Stimulated activated CD8-positive, alpha-beta memory T cell treated with anti-CD3 and anti-CD28 coated beads, Interleukin-4, amount 100 ng/mL, for 48 hours (primary cell): ENCODE measurements at places on chromosomes 5 and 9.

- no peak for DNase-seq
These were observed 155.8 kb downstream of the FRMD3 start for GRCh38 chr9:83382421-83382820.

DNA sequence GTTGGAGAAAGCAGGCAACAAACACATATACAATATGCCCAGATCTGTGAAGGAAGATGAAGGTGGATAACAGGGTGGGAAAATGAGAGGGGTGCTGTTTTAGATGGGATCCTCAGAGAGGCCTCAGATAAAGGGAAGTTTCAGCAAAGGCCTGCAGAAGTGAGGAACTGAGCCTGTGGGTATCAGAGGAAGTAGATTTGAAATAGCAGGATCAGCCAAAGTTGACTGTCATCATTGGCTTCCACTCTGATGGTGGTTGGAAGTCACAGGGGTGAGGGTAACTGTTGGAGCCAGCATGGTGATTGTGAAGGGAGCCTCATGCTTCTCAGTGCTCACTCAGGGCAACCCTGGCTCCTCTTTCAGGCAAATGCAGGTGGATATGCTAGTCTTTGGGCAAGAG lies 607.2 kb upstream of the CLINT1 start:
- no peak for DNase-seq

- DNase-seq = no peak
These were observed 44.0 kb upstream of the LIFR start for GRCh38 chr5:38600329-38601045.

GRCh38 chr9:112360047-112360804 lies 19.7 kb upstream of the HSDL2 start:
- DNase-seq = no peak

DNA sequence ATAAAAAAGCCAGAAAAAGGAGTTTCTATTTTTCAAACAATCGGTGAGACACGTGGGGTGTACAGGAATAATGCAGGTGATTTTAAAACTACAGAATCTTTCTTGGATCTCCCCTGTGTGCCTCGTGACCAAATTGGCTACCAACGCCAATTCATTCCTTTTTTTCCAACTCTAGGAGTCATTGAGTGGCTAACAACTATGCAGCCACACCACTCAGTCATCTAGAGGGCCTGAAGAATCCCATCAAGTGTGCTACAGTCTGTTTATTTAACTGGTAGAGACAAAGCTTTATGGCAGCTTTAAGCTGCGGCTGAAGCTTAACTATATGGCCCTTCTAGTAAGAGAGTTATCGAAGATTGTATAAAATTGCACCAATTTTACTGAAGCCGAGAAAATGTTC lies 113.1 kb upstream of the NIPBL start:
- DNase-seq = no peak

- DNase-seq = peak; percentile 64
These were observed at the start of the genes ITGA1 and PELO for GRCh38 chr5:52787600-52788504. TSS of gene ITGA1 (plus strand) at chr5:52787916. CDS start at chr5:52788354, 438 bp downstream. TSS of gene PELO (plus strand) at chr5:52787916. CDS start at chr5:52800395, 12,479 bp downstream.

DNA sequence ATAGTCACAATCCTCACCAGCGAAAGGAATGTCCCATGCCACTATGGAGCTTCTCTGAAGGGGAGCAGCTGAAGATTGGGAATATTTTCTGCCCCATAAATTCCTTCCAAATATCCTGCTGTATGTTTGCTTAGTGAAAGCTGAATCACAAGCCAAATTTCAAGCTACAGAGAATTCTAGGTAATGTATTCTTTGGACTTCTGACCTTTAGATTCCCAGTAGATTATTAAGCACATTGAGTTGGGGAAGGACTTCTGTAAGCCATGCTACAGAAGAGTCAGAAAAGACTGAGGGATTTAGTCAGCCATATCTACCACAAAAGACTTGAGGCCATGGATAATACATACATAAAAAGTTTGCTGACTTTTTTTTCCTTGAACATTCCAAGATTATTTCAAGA lies 1342.0 kb upstream of the NUDT12 start:
- no peak for DNase-seq

DNA sequence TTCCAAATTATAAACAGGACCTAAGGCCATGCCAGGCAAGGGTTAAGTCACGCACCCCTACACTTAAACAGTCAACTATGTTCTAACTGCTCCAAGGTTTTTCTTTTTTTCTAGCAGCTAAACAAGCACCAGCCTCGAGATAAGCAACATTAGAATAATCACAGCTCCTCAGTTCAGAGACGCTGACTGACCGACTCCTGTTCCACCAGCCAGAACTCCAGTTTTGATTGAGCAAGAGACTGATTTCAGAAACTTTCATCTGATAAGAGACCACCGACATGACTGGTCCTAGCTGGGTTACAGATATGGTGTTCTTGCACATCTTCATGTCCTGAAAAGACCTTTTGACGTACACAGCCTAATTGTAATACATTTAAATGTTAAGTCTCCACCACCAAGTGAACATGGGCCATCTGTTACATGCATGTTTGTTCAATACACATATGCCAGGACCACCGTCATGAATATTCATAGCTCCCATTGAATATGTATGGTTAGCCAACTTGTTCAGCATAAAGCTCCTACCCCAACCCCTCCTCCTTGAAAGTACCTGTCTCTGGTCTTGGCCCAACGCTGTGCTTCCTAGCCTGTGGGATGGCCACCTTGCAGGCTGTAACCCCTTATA lies 23.7 kb upstream of the OTULINL start:
- DNase-seq = no peak

DNA sequence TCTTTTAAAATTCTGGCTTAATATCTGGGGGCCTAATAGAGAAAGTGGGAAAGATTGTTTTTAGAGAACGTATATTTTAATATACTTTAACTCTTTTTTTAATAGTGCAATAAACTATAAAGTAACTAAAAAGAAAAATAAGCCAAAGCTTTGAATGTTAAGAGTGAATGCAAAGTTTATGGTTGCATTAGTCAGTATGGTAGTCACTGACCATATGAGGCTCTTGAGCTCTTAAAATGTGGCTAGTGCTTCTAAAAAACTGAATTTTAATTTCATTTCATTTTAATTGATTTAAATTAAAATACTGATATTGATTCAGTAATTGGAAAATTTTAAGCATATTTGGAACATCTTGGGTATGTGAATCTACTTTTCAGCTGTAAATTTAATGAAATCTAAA lies 310.7 kb downstream of the PJA2 start:
- DNase-seq = no peak

DNA sequence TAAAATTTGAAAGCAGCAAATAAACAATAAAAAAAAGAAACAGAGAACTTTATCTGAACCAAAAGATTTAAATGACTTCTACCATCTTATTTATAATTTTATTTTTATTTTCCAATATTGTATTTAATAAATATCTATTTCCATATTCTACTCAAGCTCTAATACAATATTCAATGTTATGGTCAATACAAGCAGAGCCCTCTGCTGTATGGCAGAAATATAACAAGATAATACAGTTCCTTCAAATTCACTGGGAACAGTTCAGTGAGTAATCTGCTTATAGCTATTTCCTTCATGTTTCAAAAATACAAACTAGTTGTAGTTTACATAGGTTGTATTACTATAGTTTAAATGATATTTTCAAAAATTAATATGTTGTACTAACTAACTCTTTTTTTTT lies 332.7 kb downstream of the PRDM9 start:
- no peak for DNase-seq

GRCh38 chr5:68396722-68397121 lies 181.2 kb downstream of the PIK3R1 start:
- DNase-seq = no peak
